Germinal center (tissue), 1 donor: ENCODE measurements at places on chromosomes 6 and 20.
A peak's percentile ranks its signal among the peaks of the same experiment; 100 is the strongest.

DNA sequence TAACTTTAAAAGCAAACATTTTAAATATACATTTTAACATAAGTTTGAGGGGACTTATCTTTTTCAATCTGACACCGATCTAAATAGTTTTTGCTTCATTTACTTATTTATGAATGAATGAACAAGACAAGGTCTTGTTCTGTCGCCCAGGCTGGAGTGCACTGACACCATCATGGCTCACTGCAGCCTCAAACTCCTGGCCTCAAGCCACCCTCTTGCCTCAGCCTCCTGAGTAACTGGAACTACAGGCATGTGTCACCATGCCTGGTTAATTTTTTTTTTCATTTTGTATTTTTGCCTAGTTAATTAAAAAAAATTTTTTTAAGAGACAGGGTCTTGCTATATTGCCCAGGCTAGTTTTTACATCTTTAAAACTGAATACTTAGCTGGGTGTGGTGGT, 25.4 kb downstream of the FBXO9 start:
- no peak for DNase-seq

DNA sequence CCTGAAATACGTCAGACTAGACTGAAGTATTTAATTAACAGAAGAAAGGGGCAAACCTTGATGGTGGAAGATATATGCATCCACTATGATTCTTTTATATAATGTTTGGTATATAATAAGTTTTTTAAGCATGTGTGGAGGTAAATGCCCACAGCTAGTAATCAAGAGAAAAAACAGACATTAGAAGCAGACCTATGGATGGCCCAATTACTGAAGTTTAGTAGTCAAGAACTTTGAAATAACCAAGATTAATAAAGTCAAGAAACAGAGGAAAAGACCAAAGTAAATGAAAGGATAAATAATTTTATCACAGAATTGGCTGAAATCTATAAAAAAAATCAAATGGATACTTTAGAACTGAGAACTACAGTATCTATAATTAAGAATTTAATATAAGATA, 15.3 kb downstream of the TTI1 start:
- no peak for DNase-seq

DNA sequence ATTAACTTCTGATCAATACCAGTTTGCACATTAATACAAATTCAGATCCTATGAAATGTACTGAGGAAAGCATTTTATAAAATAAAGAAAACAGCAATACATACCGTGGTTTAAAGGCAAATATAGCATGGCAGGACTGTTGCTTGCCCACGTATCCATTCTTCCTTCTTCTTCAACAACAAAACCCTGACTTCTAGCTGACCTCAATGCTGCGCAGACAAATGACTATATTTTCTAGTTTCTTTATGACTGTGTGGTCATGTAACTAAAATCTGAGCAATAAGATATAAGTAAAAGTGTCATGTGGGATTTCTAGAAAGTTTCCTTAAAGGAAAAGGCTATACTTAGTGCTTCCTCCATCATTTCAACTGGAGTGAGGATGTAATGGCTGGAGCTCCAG, 85.0 kb downstream of the CDC40 start:
- no peak for DNase-seq

GRCh38 chr6:71478834-71479541, 190.4 kb downstream of the OGFRL1 start:
- DNase-seq, result no peak

DNA sequence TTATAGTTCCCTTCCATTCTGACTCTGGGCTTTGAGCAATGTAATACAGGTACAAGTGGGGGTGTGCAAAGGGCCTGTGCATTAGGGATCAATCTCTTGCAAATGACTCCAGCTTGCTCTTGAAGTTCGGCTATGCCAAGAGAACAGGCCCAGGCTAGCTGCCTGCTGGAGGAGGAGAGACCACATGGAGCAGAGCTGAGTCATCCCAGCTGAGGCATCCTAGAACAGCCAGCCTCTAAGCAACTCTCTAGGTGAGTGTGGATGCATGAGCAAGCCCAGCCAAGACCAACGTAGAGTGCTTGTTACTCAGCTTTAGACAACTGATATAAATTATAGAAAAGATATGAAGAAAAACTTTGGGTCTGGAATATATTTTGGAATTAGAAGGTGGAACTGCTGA, 47.6 kb upstream of the RBM24 start:
- DNase-seq, result no peak

- no peak for DNase-seq
Measured at GRCh38 chr20:8152183-8152582, 20.1 kb downstream of the PLCB1 start.

- DNase-seq, result no peak
Measured at GRCh38 chr6:16583144-16583762, 178.0 kb downstream of the ATXN1 start.

GRCh38 chr6:167092672-167093339, 30.1 kb upstream of the CCR6 start:
- no peak for DNase-seq

DNA sequence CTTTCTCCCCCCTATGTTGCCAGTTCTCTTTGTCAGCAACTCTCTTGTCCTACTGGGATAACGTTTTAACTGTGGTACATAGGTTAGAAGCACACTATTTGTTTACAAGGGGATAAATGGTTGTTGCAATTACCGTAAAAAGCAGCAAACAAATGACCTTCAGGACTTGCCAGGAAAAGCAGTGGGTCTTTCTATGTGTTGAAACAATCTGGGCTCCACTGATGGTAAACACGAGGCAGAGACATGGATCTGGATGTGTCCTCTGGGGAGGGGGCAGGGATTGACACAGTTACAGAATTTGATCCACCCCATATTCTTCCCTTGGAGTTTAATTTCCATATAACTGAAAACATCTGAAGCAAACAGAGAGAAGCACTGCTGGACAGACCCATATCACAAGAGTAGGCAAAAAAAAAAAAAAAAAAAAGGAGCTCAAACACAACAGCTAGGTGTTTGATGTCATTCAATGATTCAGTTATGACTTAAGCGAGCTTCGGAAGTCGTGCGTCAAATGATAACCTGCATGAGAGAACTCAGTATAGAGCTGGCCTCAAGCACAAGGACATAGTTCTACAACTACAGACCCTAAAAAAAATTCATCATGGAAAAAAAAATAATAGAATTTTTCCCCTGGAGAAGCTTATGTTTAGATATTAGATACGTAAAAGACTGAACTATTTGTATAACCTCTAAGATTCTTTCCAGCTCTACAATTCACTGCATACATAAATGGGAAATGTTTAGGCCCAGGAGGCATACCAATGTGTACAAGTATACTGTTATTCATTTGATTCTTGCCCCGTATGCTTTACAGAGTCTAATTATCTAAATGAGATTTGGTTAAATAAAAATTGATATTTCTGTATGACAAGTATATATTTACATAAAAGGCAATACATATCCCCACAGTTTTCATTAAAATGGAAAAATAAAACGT, 127.7 kb downstream of the ALDH8A1 start:
- DNase-seq, result no peak

DNA sequence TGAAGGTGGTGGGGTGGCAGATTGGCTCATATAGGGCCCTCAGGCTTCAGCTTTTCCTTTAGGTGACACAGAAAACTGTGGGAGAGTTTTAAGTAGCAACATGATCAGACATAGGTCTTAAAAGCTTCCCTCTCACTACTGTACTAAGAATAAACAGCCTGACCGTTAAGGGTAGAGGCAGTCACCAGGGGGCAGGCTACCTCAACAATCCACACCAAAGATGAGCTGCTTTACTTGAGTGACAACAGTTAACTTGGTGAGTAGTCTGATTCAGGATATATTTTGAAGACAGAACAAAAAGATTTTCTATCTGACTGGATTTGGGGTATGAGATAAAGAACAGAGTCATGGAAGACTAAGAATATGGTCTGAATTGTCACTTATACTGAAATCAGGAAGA, 193.1 kb upstream of the SHLD1 start:
- DNase-seq, result peak; percentile 61

DNA sequence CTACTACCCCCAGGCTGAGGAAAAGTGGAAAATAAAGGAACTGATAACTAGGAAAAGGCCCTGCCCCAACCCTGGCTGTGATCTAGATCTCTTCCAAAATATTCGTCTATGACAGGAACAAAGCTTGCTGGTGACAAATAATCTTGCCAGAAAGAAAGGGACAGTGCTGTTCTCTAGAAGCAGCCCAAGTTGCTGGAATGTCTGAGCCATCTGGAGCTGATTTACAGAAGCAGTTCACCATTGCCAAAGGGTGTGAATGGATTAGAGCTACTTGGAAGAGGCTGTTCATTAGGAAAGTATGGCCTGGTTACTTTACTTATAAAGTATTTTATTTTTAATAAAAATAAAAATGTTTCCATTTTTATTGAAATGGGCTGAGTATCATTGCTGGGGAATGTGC, 146.3 kb downstream of the EPM2A start:
- DNase-seq, result no peak

- no peak for DNase-seq
Measured at GRCh38 chr6:71510856-71511255, 222.2 kb downstream of the OGFRL1 start.

GRCh38 chr6:159533016-159533415, 160.0 kb downstream of the SOD2 start:
- DNase-seq, result no peak

DNA sequence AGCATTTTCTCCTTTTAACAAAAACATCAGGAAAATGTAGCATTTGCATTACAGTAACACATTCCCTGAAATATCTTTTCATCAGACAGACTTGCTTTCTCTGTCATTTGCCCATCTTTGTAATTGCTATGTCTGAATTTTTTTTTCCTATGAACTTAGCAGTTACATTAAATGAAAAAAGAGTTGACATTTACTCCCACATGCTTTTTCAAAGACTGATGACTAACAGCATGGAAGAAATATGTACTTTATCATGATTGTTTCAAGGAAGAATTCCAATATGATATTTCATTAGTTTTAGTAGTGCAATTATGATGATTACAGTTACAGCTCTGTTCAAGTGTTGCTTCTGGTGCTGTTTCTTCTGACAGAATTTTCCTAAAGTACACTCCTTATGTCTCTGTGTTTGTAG, 864.5 kb upstream of the MAN1A1 start:
- no peak for DNase-seq

GRCh38 chr20:56439771-56440291, 27.8 kb downstream of the CASS4 start:
- DNase-seq, result no peak

- no peak for DNase-seq
Measured at GRCh38 chr6:39296745-39297640, 17.2 kb downstream of the KCNK17 start.

DNA sequence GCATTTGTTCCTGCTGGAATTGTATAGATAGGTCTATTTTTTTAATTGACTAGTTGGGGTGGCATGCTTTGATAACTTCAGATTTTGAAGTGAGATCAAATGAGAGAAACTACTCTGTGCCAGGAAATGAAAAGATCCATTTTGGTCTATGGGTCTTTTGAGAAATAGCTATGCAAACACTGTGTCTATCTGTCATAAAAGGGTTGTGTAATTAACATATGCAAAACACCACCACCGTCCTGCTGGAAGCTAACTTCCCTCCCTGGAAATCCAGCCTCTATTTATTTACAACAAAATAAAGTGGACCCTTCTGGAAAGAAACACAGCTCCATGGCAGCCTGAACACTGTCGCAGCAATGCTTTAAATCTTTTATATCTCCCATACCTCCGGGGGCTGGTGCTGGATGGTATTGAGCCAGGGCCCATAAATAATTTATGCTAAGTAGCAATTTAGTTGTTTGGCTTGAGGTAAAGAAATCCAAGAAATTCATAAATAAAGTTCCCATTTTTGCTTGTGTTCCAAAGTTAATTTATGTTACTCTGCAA, 244.2 kb upstream of the POU3F2 start:
- no peak for DNase-seq

- no peak for DNase-seq
Measured at GRCh38 chr20:47406849-47407682, 50.6 kb upstream of the ZMYND8 start.

DNA sequence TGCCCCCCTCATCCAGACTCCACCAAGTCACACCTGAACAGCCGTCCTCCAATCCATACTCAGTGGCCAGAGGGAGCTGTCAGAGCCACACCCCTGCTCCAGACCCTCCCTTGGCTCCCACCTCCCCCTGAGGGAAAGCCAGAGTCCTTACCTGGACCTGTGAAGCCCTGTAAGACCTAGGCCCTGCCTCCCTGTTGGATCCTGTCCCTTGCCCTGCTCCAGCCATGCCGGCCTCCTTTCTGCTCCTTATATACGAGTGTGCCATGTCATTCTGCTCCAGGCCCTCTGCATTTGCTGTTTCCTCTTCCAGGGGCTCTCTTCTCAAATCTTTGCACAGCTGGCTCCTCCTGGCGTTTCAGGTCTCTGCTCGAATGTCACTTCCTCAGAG, 100.3 kb upstream of the MYL9 start:
- no peak for DNase-seq

DNA sequence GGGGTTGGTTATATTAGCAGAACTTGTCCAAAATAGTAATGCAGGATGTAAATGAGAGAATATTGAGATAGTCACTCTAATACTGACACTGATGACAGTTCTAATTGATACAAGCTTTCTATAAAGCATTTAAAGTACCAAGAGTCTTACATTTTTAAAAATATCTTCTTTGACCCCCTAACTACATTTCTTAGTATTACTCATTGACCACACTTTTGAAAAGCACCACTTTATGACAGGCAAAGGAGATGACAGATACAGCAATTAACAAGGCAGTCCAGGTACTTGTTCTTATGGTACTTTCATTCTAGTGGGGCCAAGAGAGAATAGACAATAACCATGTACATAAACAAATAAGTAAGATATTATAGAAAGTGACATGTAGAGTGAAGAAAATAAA, 139.4 kb upstream of the EYA4 start:
- DNase-seq, result no peak

GRCh38 chr20:47667531-47668312, 117.6 kb downstream of the SULF2 start:
- no peak for DNase-seq

- no peak for DNase-seq
Measured at GRCh38 chr6:132952986-132953385, 138.6 kb downstream of the RPS12 start.

GRCh38 chr6:40996591-40997233, 42.3 kb downstream of the UNC5CL start:
- no peak for DNase-seq

DNA sequence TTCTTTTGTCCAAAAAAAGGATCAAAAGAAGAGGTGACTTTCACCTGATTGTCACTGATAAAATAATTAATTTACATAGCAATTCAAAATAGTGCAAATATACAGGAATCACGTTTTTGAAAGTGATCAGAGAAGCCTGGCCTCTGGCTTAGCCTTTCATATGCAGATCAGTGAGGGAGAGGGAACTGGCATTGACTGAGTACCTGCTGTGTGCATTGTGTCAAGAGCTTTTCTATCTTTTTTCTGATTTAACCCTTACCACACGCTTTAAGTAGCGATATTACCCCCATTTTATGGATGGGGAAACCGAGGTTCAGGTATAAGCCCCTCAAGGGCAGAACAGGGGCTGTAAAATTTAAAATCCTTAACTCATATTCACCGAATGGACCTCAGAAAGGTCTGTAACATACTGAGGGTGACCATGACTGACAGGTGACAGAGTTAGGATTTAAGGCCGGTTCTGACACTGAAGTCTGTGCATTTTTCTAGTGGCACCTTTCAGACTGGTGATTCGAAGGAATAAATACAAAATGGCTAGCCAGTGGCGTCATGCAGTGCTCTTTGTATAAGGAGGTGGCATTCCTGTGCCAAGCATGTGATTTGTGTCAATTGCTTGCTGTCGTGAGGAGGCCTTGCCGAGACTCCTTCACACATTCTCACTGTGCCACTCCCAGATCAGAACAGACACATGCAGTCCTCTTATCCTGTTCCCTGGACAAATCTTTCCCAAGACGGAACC, 310.2 kb downstream of the TSHZ2 start:
- DNase-seq, result no peak

- DNase-seq, result no peak
Measured at GRCh38 chr20:42957704-42958095, 232.0 kb downstream of the PTPRT start.

- DNase-seq, result no peak
Measured at GRCh38 chr6:16572943-16573342, 188.3 kb downstream of the ATXN1 start.
